ENCODE measurements at places on chromosomes 12 and 14.

- no peak for DNase-seq
Measured at GRCh38 chr14:104284107-104284592, 145.8 kb downstream of the KIF26A start.

GRCh38 chr12:27604431-27604830 is 80.4 kb downstream of the PPFIBP1 start:
- DNase-seq: no peak

DNA sequence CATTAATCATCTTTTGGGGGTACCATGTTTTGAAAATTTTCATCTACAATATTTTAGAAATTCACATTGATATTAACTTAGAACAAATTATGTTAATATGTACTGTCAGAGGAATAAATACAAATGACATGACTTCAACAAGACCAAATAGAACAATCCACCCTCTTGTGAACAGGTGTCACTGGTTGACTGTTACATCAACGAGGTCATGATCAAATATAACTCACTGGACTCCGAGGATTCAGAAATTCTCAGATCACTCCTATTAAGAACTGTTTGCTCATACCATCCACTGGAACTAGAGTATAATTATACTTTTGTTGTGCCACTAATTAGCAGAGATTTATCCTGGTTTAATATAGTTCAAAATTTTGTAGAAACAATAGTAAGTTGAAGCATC is 318.8 kb downstream of the PRKD1 start:
- DNase-seq: no peak

DNA sequence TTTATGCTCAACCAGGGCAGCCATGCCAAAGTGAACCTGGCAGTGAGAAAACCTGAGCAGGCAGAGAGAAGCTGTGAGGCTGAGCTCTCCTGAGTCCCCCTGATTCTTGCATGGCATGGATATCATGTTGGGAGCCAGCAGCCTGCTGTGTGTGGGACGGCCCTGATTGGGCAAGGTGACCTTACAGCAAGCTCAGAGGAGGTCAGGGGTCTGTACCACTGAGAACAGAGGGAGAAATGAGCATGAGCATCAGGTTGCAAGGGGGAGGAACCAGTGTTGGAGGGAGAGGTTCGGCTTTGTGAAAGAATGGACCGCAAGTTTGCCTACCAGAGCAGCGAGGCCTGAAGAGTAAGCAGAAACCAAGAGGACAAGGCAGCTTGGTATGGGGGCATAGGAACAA is 59.1 kb upstream of the PTGR2 start:
- no peak for DNase-seq

DNA sequence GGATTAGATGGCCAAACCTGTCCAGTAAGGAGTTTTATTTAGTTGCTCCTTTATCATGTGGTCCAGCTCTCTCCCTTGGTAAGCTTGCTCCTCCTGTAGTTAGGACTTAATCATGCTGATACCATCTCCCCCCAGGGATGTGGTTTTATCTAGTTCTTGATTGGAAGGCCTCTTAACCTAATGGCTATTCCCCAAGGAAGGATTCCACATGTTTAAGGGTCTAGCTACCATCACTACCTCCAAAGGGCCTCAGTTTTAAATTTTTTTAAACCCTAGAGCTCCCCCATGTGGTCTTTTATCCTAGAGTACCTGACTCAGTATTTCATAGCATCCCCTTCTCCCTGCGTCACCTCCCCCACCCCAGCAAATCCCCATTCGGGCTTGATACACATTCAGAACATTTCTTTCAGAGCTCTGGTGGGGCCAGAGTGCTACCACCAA is 22.5 kb downstream of the MAP3K12 start:
- peak; percentile 53 for DNase-seq

DNA sequence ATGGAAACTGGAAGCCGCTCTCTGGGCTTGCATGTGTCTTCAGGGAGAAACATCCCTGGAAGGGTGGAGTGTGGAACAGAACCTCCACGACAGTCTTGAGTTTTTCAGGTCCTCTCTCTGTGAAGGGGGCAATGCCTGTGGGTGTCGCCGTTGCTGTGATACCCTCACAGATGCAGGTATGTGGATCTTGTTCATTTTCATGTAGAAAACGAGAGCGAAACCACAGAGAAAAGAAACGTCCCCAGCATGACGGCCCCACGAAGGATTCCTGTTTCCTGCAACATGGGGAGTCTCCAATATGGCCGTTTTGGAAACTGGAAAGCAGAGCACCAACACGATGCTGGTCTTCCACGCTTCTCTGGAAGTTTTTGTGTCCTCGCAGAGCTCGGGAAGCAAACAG is 187.9 kb downstream of the ALG10 start:
- no peak for DNase-seq

DNA sequence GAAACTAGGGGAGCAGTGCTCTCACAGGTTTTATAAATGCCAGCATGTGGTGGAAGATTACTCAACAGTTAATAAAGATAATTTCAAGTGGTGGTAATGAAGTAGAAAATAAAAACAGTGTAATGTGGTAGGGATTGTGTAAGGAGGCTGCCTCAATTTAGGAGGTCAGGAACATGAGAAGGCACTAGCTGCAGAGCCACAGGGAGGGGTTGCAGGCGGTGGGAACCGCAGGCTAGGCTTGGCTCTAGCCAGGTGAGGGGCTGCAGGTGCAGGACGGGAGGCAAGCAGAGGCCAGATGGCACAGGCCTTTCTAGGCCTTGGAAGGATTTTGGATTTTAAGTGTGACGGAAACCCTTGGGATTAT is 768 bp downstream of the METTL25 start:
- peak; percentile 49 for DNase-seq

- no peak for DNase-seq
Measured at GRCh38 chr12:109435428-109436187, 41.5 kb downstream of the KCTD10 start.

DNA sequence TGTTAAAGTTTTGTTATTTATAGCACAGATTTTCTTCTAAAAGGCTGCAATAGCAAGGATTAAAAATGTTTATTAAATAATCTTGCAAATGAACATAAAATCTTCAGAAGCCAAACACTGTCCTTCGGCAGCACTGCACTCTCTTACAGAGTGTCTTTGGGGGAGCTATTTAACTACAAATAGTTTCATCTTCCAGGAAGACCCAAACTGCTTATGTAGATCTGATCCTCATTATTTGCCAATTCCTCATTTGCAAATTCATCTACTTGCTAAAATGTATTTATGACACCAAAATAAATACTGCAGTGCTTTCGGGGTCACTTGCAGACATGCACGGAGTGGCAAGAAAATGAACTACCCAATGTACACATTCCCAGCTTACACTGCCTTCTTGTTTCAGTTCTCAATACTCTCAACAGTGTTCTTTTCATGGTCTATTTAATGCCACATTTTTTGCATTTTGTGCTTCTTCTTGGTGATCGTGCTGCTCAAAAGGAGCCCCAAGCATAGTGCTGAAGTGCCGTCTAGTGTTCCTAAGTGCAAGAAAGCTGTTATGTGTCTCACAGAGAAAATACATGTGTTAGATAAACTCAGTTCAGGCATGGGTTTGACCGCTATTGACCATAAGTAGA is 128.1 kb downstream of the PRKD1 start:
- DNase-seq: no peak

DNA sequence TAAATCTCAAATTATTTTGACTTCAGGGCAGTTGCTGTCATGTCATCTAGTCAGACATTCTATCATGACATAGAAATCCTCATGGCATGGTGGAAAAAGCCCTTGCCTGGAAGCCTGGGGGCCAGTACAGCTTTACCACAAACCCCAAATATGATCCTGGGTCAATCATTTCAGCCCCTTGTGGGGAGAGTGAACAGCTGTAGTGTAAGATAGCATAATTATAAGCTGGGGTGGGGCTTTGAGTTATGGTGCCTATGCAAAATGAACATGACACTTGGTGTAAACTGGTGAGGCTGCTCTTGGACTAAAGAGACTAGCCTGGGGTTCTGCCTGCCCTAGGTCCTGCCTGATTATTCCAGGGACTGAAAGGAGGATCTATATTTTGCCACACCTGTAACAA is 207.7 kb upstream of the DDHD1 start:
- no peak for DNase-seq
